Thyroid gland (tissue), 4 donors: ENCODE measurements at places on chromosomes 7 and 10.
A peak's percentile ranks its signal among the peaks of the same experiment; 100 is the strongest.

GRCh38 chr7:77327067-77327931, 88.8 kb downstream of the GSAP start:
- DNase-seq = peak; percentile 83

GRCh38 chr10:87860816-87861403, 2.4 kb downstream of the KLLN start:
- DNase-seq = no peak

DNA sequence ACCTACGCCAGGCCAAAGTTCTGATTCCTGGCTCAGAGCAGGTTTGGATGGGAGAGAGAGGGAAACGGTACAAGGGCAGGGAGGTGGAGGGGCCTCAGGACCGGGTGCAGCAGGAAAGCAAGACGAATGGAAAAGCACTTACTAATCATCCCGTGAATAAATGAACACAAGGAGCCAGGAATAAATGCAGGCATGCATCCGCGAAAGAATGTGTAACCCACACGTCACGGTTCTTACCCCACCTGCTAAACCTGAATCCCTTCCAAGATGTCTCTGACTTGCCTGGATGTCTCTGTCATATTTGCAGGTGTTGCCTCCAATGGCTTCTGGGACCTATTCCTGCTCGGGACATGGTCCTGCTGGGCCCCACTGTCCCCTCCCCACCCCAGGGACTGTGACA, 335.2 kb upstream of the RNF32 start:
- no peak for DNase-seq

DNA sequence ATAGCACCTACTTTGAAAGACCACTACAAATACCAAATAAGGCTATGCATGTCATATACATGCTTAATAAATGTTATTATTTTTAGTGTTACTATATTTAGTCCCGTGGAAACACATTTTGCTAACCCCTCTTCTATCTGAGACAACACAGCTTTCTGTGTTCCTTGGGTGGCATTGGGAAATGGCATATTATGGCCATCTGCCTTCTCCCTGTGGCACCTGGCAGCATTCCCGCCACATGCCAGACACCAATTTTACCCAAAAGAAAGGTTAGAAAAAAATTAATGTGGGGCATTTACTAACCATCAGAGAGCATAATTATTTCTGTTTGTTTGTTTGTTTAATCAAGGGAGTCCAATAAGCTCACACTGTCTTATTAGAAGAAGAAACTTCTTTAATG, 168.6 kb upstream of the ETV1 start:
- DNase-seq = no peak

- DNase-seq = no peak
Observed at GRCh38 chr10:43124574-43125273, 13.5 kb upstream of the CSGALNACT2 start.

DNA sequence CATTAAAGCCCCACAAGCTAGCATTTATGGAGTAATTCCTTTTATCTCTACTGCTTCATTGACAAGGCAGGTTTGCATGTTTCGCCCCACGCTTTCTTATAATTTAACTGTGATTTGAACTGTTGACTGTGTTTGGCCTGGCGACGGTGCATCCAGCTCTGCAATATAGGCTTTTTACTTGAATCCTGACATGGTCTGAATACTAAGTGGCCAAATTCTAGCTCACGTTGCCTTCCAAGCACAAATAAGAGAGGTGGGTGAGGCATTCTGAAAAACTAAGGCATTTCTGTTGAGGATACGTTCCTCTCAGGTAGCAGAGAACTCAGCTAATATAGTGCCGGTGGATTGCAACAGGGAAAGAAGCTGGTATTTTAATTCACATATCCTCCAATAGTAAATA, 61.8 kb downstream of the NRP1 start:
- DNase-seq = no peak

DNA sequence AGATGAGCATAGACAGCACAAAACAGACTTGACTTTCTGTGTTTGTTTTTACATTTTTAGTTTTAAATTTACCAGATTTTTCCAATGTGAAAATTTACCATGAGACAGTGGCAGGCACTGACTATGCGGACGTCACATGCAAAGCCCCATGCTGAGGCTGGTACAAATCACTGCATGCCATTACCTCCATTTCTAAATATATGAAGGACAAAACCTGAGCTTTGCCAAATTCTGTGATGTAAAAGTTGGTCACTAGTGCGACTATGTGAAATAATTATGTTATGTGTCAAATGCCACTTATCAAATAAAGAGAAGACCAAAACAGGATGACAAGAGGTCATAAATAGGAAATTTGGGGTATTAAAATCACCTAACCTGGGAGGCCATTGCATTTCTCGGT, 22.1 kb downstream of the NRAP start:
- DNase-seq = no peak

GRCh38 chr10:69866246-69866687, 64.6 kb downstream of the COL13A1 start:
- no peak for DNase-seq

GRCh38 chr10:57628592-57629284, 639.0 kb downstream of the IPMK start:
- no peak for DNase-seq

DNA sequence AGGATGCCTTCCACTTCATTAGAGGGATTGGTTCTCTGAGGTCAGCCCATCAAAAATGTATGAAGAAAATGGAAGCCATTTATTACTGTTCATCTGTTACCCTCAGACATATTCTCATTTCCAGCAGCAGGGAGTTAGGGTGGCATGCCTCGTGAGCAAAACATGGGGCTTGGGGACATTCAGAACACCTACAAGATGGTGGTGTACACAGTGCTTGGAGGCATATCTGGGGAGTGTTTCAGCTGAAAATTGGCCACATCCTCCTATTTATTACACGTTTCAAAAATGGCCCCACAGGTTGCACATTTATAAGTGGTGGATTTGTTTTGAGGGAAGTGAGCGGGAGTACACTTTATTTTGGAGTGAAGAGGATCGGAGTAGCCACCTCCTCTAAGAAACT, 93.4 kb downstream of the SPAG6 start:
- no peak for DNase-seq

DNA sequence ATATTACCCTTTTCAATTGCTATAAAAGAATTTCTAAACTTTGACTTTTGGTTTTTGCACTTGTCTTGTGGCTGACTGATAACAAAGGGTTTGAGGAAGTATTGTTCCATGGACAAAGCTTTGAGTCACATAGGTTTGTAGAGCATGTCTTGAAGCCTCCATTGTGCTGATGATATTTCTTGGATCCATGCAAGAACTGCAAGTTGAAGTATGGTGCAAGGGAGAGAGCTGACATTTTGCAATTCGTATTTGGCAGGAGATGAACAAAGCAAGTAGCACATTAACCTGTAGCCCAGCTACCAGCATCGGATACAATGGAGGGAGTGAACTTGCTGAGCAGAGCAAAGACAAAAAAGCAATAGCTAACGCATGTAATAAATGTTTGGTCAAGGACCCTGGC, 23.4 kb downstream of the MGAM2 start:
- no peak for DNase-seq

DNA sequence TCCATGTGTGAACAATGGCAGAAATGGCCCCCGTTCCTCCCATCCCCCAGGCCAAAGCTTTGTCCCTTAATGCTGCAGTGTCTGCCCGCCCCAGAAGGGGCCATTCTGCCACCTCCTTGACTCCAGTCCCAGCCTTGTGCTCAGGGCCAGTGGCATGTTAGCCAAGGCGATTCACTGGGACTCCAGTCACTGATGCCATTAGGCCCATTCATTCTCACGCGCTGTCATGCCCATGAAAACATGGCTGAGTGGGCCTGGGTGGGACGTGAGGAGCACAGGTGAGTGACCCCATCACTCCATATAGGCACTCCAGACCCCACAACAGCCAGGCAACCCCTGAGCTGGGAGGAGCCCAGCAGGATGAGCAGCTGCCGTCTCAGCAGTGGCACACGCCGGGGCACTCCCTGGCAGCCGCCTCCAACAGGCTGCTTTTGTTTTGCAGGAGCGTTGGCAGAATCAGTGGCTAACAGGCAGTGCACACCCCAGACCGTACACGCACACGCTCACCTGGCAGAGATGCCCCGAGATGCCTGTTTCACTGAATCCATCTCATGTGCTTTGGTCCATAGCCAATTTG, 79.5 kb downstream of the TCERG1L start:
- no peak for DNase-seq

DNA sequence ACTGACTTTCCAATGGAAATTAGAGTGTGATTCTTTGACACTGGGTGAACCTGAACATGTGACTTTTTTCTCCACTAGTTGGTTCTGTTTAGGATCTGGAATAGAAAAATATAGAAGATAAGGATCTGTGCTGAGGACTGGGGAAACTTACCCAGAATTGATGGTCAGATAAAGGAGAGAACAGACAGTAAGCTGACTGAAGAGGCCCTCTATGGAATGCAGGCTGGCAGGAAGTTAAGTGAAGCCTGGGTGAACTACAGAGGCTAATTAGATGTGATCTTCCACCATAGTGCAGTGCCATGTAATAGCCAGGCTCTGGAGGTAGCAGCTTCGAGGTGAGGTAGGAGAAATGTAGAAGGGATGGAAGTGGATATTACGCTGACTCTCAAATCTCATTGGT, 455.3 kb downstream of the PLXDC2 start:
- DNase-seq = no peak

- DNase-seq = no peak
Observed at GRCh38 chr10:60835049-60835448, 56.8 kb downstream of the CDK1 start.

DNA sequence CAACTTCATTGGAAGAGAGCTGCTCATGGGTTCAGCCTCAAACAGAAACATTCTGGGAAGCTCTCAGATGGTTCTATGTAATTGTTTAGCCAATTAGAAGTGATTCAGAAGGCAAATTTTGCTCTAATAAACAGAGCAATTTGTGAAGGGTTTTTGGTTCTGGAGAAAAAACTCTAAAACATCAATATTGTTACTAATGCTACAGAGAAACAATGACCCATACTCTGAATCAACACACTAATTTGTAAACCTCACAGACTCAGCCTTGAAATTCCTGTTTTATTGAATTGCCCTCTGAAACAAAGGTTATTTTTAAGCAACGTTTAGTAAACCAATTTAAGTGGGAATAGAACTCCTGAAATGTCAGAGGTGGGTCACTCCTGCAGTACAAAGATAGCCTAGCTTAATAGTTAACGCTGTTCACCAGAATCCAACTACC, 171.6 kb upstream of the SVIL start:
- no peak for DNase-seq
